ENCODE measurements at places on chromosomes 7 and 10. TPM values are rescaled to one million over a fixed set of nuclear protein-coding genes. Genes with fewer than 3 reads are reported as not detected.

DNA sequence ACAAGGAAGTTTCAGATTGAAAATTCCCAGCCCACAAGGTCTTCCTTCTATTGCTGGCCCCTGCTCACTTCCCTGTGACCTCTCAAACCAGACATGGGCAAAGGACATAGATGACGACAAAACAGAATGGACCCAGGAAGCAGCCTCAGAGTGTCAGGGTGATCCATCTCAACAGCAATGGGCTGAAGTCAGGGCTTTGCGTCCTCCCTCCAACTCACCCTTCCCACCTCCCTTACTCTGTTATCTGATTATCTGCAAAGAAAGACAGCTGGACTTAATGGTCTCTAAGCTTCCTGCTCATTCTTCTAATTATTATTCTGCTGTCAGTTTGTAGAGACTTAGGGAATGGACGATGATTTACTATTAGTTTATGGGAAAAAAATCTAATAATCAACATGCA, 115.9 kb downstream of the PIP4K2A start:
- H3K4me1 ChIP-seq = peaks cover 49% of the 10 kb centered on the region
- no peak overlapping the region for H3K27ac ChIP-seq
- no peak overlapping the region for H3K4me3 ChIP-seq
- H3K36me3 ChIP-seq = peaks cover 39% of the 10 kb centered on the region

The HECW1 gene
- total RNA-seq = 0.52 TPM

DNA sequence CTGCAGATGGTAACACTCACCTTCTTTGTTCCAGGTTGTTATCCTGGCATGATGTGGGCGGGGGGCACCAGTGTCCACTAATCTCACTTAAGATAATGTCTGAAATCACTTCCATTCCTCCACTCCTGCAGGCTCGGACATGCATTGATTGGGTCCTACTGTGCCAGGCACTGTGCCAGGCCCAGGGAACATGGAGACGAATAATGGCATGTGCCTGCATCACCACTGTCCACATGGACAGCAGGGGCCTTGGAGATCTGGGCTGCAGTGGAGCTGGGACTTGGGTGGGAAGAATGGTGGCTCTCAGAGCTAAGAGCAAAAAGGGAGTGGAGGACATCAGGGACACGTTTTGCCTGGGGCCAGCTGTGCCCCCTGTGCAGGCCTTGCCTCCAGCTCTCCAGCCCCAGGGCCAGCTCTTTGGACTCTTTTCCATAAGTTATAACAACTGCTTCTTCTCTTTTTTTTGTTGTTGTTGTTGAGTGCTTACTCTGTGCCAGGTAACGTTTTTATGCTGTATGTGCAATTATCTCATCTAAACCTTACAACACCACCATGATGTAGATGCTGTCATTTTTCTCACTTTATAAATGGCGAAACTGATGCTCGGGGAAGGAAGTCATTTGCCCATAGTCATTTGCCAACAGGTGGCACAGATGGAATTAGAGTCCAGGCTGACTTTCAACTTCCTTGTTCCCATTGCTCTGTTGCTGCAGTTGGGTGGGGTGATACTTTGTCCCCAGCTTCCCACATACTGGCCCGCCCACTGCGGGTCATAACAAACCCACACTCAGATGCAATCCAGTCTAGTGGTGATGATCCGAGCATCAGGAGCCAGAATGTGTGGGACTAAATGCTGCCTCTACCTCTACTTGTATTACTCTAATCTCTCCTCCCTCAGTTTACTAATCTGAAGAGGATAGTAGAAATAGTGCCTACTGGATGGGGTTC, 19.1 kb downstream of the PLPP4 start:
- H3K4me1 ChIP-seq = no peaks in the 10 kb centered on the region
- no peak overlapping the region for H3K27ac ChIP-seq
- H3K36me3 ChIP-seq = no peaks in the 10 kb centered on the region
- no peak for DNase-seq
- no peak overlapping the region for H3K4me3 ChIP-seq
- H3K27me3 ChIP-seq = peaks cover 2% of the 10 kb centered on the region

DNA sequence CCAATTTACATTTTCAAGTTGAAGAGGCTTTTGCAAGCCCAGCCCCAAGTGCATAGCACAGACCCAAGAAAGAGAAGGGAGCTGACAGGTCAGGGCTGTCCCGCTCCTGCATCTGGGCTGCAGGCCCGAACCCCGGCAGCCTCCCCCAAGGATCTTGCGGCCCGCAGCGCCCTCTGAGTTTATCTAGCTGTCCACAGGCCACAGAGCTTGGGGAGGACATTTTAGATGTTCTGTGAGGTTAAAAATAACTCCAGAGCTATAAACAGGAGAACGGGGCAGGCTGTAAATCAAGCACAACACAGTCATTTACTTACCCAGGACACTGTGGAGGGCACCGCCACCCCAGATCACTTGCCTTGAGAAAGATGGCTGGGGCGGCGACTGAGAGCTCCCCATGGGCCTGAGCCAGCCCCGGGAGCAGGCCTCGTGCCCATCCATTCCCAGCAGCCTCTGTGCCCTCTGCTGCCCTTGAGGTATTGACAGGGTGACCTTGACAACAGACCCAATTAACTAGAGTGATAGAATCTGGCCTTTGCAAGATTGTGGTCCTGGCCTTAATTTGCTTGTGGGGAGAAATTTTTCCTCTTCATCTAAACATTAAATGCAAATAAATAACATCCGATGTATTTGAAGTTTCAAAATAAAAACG, 563.0 kb downstream of the TCERG1L start:
- no peak overlapping the region for H3K27ac ChIP-seq
- no peaks in the 10 kb centered on the region for H3K4me1 ChIP-seq
- no peak for DNase-seq
- H3K27me3 ChIP-seq = no peaks in the 10 kb centered on the region
- no peak overlapping the region for H3K4me3 ChIP-seq
- no peaks in the 10 kb centered on the region for H3K36me3 ChIP-seq

- H3K36me3 ChIP-seq = no peaks in the 10 kb centered on the region
- no peak overlapping the region for H3K27ac ChIP-seq
These were observed 112.5 kb upstream of the GHITM start for GRCh38 chr10:84026821-84027257.

The GTF2IRD1 gene
- total RNA-seq = 2.4 TPM

- no peaks in the 10 kb centered on the region for H3K36me3 ChIP-seq
- no peak for DNase-seq
- H3K4me1 ChIP-seq = no peaks in the 10 kb centered on the region
- no peak overlapping the region for H3K27ac ChIP-seq
- no peak overlapping the region for H3K4me3 ChIP-seq
- no peaks in the 10 kb centered on the region for H3K27me3 ChIP-seq
These were observed 106.8 kb downstream of the CYP26A1 start for GRCh38 chr10:93180482-93180931.

DNA sequence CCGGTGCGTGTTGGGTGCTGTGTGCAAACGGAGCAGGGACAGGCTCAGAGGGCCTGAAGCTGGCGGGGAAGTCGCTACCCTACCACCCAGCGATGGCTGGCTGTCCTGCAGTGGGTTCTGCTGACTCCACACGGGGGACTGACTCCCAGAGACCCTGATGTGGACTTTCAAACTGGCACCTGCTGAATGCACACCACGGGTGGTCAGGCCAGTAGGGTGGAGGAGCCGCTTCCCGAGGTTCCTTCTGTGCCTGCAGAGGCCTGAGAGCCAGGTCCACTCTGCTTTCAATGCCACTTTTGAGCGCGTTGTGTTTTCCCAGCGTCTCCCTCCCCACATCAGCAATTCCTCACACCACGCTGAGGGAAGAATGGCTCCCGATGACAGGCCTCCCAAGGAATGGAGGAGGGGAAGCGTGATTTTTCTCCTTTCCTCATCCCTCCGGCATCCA, 135.3 kb downstream of the ADARB2 start:
- H3K4me1 ChIP-seq = no peaks in the 10 kb centered on the region
- H3K4me3 ChIP-seq = no peak overlapping the region
- H3K36me3 ChIP-seq = no peaks in the 10 kb centered on the region
- no peak for DNase-seq

Data from CD4-positive, CD25-positive, alpha-beta regulatory T cell (primary cell).